ENCODE measurements at places on chromosomes 2 and 18. TPM values are rescaled to one million over a fixed set of nuclear protein-coding genes. Genes with fewer than 3 reads are reported as not detected.

DNA sequence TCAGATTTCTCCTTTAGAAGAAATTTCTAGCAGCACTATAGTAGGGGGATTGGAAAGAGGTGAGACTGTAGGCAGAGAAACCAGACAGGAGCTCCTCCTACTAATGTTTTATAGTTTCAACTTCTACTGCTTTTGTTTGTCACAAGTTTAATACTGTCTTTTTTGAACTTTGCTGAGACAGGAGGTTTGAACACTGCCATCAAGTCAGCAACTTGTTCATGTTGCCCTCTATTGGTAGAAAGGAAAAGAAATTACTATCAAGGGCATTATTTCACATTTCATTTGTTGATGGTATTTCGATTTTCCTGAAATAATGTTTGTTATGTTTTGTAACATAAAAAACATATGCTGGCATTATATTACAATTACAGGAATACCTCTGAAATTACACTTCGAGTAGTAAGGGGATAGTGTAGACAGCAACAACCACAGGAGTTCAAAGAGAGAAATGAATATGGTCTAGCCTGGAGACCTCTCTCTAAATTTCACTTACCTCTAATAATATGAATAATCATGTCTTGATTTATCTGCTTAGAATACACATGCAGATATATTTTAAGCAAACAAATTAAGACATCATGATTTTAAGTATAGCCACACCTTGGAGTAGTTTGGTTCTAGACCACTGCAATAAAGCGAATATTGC, 12.4 kb upstream of the CCDC88A start:
- DNase-seq: no peak

DNA sequence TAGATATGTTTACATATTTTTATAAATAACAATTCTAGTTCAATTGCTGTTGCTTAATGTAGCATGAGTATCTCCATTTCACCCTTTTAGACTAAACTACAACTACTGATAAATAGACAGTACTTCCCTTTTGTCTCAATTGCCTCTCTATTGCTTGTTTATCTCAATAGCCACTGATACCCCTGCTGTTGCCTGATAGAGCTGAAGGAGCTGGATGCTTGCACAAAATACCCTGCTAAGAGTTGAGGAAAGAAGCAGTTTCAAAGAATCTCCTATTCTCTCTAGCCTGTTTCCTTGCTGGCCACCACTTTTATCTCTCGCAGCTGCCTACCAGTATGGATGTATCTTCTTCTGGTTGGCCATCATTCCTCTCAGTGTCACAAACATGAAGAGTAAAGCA, 16.9 kb upstream of the ZNF804A start:
- no peak for DNase-seq

Gene B4GALT6
- total RNA-seq: 3.0 TPM

Gene LHCGR
- not detected for total RNA-seq

- no peak for DNase-seq
Observed at GRCh38 chr2:149648282-149649030, 60.9 kb upstream of the MMADHC start.

Gene FTCDNL1
- total RNA-seq: not detected

Gene PUM2
- total RNA-seq: 77.7 TPM

- no peak for DNase-seq
Observed at GRCh38 chr2:168767258-168767657, 35.2 kb upstream of the NOSTRIN start.

DNA sequence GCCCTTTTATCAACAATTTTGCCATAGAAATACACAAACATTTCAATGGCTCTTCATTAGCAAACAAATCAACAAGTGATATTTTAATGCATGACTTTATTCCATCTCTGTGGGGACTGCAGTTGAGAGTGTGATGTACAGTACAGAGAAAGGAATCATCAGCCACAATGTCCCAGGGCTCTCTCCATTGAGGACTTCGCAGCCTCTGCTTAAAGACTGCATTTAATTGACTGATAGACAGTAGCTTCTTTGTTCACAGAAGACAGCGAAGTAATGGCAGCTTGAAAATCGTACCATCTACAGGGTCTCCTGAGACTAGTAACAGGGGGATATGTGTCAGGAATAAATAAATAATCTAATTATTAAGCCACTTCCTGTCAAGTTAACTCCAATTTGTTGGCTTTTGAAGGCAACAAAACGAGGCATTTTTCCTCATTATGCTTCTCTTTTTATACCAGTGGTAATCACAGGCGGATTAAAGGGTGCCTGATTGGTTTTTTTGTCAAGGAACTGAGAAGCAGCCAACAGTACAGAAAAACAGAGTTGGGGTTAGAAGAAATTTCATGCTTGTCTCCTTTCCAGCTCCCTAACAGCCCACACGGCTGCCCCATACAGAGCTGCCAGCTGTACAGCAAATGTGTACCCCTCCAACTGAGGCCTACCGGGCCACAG, 164.3 kb downstream of the ZNF521 start:
- DNase-seq: no peak

Gene RESP18
- total RNA-seq: not detected

Gene TBR1
- not detected for total RNA-seq
